ENCODE measurements at places on chromosomes 16 and 17. TPM values are rescaled to one million over a fixed set of nuclear protein-coding genes. Genes with fewer than 3 reads are reported as not detected.

The ABCC6 gene
- 5.8 TPM for total RNA-seq

The ITGAD gene
- not detected for total RNA-seq

The ZNF652 gene
- 42.8 TPM for total RNA-seq

The NOL3 gene
- total RNA-seq, result 35.7 TPM

The KRTAP3-2 gene
- not detected for total RNA-seq

The PRKCB gene
- total RNA-seq, result not detected

The ALOX15B gene
- not detected for total RNA-seq

The OR1F1 gene
- 0.40 TPM for total RNA-seq

The VPS9D1 gene
- 26.7 TPM for total RNA-seq

The HOXB8 gene
- total RNA-seq, result 30.9 TPM

The LPO gene
- total RNA-seq, result not detected

The RAC3 gene
- total RNA-seq, result 8.0 TPM

The CSH2 gene
- total RNA-seq, result not detected

The GP1BA gene
- not detected for total RNA-seq

The CHST6 gene
- total RNA-seq, result 4.3 TPM

The HP gene
- total RNA-seq, result not detected

The GAST gene
- not detected for total RNA-seq

The SHPK gene
- 9.4 TPM for total RNA-seq

The TANC2 gene
- 32.7 TPM for total RNA-seq

The SPNS3 gene
- total RNA-seq, result 2.1 TPM

The RNF227 gene
- 2.0 TPM for total RNA-seq

The CLUH gene
- 103 TPM for total RNA-seq

The TEPSIN gene
- 37.0 TPM for total RNA-seq

The ENGASE gene
- total RNA-seq, result 58.0 TPM

The KCNJ12 gene
- total RNA-seq, result not detected

The SNX20 gene
- not detected for total RNA-seq

The KRTAP9-8 gene
- not detected for total RNA-seq

The CALB2 gene
- total RNA-seq, result 35.1 TPM

The ARL5C gene
- not detected for total RNA-seq

The CAPNS2 gene
- not detected for total RNA-seq

The CACNG3 gene
- total RNA-seq, result not detected

The LRRC36 gene
- 9.2 TPM for total RNA-seq

Measured in Calu3 (cell line).